Activated CD4-positive, alpha-beta memory T cell treated with anti-CD3 and anti-CD28 coated beads for 36 hours (primary cell): ENCODE measurements at places on chromosomes 1 and 21.

DNA sequence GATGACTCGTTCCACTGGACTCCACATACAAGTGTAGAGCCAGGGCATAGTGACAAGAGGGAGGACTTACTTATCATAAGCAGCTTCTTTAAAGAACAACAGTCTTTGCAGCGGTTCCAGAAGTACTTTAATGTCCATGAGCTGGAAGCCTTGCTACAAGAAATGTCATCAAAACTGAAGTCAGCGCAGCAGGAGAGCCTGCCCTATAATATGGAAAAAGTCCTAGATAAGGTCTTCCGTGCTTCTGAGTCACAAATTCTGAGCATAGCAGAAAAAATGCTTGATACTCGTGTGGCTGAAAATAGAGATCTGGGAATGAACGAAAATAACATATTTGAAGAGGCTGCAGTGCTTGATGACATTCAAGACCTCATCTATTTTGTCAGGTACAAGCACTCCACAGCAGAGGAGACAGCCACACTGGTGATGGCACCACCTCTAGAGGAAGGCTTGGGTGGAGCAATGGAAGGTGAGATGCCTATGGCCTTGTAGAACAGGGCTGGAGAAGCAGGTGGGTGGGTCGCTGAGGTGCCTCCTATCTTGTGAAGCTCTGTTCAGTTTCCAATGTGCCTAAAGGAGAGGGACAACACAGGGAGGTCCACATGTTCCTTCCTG lies 12.1 kb downstream of the MIA3 start:
- DNase-seq: no peak

- peak; percentile 48 for DNase-seq
Observed at GRCh38 chr1:201172999-201173610, 17.5 kb upstream of the IGFN1 start.

DNA sequence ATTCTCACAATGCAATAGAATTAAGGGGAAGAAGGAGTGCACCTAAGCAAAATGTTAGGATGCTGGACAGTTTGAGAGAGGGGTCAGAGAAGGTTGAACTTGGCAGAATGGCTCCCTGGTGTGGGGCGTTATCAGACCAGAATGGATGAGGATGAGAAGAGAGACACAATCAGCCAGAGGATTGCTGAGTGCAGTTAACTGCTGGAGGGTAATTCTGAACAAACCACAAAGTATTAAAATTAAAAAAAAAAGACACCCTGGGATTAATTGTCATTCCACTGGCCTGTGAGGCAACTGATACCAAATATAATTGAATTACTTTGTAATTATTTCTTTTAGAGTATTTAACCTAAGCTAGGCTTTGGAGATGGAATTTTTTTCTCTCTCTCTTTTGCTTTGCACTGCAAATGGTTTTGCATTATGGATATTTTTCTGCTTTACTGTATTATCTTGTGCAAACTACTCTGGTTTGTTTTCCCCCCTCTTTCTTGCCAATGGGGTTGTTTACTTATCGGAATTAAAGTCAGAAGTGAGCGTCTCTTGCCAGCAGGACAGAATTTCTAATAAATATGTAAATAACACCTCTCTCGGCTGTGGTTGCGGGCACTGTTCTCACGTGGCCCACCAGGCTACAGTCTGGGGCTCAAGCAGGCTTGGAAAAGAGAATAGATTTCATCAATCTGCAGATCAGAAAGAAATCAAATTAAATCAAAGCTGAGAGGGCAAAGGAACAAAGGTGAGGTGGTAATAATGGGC lies 572.9 kb upstream of the CAMK1G start:
- DNase-seq: no peak

DNA sequence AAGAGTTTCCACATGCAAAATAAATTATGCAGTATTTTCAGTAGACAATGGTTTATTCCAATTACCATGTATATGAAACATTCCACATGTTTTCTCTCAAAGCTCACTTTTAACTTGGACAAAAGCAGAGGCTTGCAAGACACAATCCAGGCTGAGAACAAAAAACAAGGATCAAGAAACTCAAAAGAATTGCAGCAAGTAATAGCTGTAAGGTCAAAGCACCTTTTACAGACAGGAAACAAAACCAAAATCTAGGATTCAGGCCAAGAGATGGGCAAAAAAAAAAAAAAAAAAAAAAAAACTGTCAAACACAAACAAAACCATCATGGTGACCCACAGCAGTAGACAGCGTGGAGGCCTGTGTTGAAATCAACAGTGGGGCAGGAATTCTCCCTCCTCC lies 9.3 kb downstream of the RGS1 start:
- no peak for DNase-seq

DNA sequence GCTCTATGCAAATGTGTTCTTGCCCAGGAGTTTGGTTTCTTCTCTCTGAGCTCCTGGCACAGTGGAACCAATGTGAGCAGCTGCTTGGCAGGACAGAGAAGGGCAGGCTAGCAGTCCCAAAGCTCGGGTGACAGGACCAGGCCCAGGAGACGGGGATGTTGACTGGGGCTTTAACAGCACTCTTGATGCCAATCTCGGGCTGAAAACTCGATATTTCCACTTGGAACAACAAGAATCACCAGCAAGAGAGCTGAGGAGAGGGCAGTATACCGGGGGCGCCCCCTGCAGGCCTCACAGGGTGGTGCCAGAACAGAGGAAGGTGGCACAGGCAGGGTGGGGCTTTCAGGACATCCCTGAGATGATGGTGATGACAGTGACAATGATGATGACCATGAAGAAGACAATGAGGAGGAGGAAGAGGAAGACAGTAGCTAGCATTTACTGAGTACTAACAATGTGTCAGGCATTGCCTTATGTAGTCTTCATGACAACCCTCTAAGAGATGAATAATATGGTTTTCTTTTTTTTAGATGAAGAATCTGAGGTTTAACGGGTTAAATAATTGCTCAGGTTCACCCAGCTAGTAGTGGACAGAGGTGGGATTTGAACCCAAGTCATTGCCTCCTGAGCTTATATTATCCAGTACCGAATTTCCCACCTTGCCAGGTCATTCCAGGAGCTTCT lies 2.7 kb upstream of the KCNJ9 start:
- peak; percentile 84 for DNase-seq

- DNase-seq: no peak
Observed at GRCh38 chr1:48109390-48110013, 112.3 kb upstream of the TRABD2B start.
